Fibroblast of lung (primary cell): ENCODE measurements at places on chromosomes 5 and 9. TPM values are rescaled to one million over a fixed set of nuclear protein-coding genes. Genes with fewer than 3 reads are reported as not detected.

The TTC23L gene
- total RNA-seq = 0.26 and 0.33 TPM in 2 replicates

DNA sequence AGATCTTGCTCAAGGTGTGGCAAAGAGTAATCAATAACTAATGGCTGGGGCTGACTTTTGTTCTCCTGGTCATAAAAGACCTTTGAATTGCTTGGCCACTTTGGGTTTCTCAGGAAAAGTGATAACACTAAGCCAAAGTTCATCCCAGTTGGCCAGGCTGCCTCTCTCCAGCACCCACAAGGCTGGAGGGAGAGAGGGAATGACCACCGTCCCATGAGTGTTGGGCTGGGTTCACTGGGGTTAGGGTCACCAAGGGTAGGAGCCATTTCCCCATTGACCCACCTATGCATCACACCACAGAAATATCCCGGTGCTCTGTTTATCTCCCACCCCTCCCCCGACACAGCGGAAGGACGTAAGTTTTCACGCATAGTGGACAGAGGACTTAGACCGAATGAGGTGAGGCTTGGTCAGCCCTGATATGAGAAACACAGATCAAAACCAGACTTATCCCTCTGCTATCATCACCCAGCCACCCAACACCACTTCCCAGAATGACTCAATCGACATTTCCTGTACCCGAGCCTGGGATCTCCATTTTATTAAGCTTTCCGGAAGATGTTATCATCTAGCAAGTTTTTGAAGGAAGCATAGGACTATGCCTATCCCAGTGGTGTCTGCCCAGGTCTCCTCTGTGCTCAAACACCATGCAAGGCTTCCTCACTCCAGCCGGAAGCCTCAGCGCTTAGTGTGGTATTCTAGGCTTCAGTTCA, 27.0 kb upstream of the PPARGC1B start:
- no peaks in the 10 kb centered on the region for H3K4me1 ChIP-seq
- no peaks in the 10 kb centered on the region for H3K36me3 ChIP-seq
- no peak overlapping the region for H3K27ac ChIP-seq
- H3K27me3 ChIP-seq = peaks cover 7% of the 10 kb centered on the region
- DNase-seq = no peak

- H3K27me3 ChIP-seq = no peaks in the 10 kb centered on the region
These were observed 35.3 kb downstream of the EQTN start for GRCh38 chr9:27261517-27262211.

DNA sequence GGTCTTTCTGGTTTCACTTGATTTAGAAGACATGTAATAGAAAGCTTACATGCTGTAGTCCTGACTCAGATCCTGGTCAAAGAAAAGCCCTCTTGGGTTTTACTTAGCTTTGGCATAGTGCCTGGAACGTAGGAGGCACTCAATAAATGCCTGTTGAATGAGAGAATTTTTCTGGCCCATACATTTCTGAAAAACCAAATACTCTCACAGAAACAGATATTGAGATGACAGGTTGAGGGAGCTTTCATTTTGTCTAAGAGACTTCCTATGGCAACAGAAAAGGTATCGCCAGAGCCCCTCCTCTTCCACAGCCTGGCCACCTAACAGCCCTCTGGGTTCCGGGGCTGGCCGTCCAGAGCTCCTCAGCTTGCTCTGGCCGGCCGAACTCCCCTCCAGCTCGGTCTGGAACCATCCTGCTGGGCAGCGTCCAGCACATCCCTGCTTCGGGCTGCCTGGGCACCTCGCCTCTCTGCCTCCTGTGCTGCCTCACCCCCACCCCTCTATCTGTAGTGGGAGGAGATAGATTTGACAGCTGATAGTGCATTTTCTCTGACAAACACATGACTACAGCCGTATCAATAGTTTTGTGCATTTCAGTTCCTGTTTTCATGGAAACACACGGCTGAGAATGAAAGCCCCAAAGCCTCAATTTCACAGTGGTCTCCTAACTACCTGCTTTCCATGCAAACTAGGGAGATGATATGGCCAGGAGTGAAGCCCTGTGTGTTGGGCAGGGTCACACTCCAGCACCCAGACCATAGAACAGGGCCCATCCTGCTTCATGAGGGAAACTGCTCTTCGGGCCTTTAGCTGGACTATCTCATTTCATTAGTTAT, 1.1 kb downstream of the IL4 start:
- no peaks in the 10 kb centered on the region for H3K36me3 ChIP-seq
- H3K27ac ChIP-seq = peak overlapping the region; percentile 81
- peaks cover 21% of the 10 kb centered on the region for H3K4me1 ChIP-seq

- no peaks in the 10 kb centered on the region for H3K36me3 ChIP-seq
- no peak overlapping the region for H3K27ac ChIP-seq
- DNase-seq = no peak
- H3K27me3 ChIP-seq = no peaks in the 10 kb centered on the region
These were observed 35.9 kb upstream of the HK3 start for GRCh38 chr5:176935017-176935416.

The TPPP gene
- 0.17 and 0.26 TPM in 2 replicates for total RNA-seq

The SLC4A9 gene
- not detected in 2 replicates for total RNA-seq

DNA sequence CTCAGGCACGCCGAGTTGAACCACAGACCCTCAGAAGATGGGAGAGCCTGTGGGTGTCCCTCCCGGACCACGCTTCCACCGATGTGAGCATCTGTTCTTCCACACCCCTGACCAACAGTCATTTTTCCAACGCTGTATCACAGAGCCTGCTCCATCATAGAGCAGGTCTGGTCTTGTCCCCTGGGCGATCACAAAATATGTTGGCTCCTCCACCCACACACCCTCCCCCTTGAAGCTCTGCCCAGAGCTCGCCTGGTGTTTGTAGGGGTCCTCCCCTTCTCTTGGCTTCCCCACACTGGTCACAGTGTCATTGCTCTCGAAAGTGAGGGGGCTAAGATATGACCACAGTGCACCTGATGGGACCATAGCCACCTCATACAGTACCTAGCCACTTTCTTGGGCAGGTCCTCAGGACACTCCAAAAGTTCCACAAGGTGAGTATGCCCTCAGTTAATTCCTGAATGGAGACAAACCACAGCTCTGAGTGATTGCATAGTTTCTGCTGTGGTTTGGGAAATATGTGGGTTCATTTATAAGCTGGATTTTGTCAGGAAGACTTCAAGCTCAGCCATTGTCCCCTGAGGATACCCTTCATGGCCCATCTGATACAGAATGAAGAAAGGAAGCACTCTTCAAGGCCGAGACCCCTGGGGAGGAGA, 3.5 kb upstream of the ZNF618 start:
- H3K4me3 ChIP-seq = no peak overlapping the region
- no peak overlapping the region for H3K27ac ChIP-seq
- no peak for DNase-seq
- H3K4me1 ChIP-seq = no peaks in the 10 kb centered on the region
- no peaks in the 10 kb centered on the region for H3K36me3 ChIP-seq

GRCh38 chr5:7741415-7742065, 109.4 kb downstream of the CFAP90 start:
- no peaks in the 10 kb centered on the region for H3K27me3 ChIP-seq
- H3K36me3 ChIP-seq = no peaks in the 10 kb centered on the region
- no peak overlapping the region for H3K27ac ChIP-seq
- DNase-seq = no peak

- no peak overlapping the region for H3K4me3 ChIP-seq
- peaks cover 9% of the 10 kb centered on the region for H3K36me3 ChIP-seq
- no peaks in the 10 kb centered on the region for H3K4me1 ChIP-seq
- no peaks in the 10 kb centered on the region for H3K27me3 ChIP-seq
These were observed 8.5 kb downstream of the B4GALT7 start for GRCh38 chr5:177608243-177609075.
